NCI-H1048 (cell line): ENCODE measurements at places on chromosomes 4 and X.

- no peak for DNase-seq
These were observed 37.7 kb downstream of the LIMCH1 start for GRCh38 chr4:41575665-41576064.

DNA sequence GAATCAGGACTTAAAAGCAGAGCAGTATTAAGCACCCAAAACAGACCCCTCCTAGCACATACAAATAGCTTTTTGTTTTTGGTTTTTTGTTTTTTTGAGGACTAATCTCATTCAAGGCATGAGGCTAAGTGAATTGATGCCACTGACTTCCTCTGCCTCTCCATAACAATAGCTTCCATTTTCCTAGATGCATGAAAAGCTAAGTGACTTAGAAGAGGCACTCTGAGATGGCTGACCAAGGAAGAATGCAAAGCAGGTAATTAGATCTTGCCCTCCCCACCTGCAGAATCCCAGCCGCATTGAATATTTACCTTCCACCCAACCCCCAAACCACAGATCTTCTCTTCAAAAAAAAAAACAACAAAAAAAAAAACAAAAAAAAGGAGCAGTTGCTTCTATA is 7.4 kb upstream of the KDR start:
- no peak for DNase-seq

DNA sequence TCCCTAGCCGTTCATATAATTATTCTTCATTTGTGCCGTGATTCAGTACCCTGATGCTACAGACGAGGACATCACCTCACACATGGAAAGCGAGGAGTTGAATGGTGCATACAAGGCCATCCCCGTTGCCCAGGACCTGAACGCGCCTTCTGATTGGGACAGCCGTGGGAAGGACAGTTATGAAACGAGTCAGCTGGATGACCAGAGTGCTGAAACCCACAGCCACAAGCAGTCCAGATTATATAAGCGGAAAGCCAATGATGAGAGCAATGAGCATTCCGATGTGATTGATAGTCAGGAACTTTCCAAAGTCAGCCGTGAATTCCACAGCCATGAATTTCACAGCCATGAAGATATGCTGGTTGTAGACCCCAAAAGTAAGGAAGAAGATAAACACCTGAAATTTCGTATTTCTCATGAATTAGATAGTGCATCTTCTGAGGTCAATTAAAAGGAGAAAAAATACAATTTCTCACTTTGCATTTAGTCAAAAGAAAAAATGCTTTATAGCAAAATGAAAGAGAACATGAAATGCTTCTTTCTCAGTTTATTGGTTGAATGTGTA is 7.0 kb downstream of the SPP1 start:
- no peak for DNase-seq

GRCh38 chrX:16953606-16954211 is 7.3 kb downstream of the REPS2 start:
- no peak for DNase-seq

GRCh38 chr4:77802402-77802801 is 16.8 kb downstream of the CNOT6L start:
- no peak for DNase-seq

- DNase-seq: no peak
These were observed 800.2 kb upstream of the FTHL17 start for GRCh38 chrX:31872007-31872406.

DNA sequence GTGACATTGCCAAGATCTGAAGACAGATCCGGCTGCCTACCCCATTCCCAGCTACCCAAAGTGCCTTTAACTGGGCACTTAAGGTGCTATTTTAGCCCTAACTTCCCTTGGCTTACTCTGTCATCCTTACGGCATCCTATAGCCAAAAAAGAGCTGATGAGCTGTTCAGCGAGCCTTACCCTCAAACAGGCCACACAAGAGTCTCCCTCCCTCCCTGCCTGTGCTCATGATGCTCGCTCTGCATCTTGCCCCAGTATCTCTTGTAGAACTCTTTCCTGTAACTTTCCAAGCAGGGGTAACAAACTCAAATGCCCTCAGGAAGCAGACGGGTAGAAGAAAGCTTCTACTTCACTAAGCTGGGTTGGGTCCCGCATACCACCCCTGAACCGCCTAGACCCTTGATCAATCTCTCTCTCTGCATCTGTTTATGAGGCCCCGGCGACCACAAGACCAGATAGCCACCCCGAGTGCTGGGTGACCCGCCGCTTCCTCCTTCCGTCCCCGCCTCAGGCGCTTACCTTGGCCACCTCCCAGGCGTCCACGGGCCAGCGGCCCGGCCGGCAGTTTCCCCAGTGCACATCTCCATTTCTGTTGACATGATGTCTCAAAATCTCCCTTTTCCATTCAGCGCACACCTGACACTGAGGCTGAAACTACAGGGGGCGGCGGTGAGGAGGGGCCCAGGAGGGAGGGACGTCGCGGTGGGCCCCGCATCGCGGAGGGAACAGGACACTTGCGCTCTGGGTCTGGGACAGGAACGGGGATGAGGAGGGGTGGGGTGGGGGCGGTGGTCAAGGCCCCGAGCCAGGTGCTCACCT is 663 bp downstream of the CXorf38 start:
- no peak for DNase-seq

DNA sequence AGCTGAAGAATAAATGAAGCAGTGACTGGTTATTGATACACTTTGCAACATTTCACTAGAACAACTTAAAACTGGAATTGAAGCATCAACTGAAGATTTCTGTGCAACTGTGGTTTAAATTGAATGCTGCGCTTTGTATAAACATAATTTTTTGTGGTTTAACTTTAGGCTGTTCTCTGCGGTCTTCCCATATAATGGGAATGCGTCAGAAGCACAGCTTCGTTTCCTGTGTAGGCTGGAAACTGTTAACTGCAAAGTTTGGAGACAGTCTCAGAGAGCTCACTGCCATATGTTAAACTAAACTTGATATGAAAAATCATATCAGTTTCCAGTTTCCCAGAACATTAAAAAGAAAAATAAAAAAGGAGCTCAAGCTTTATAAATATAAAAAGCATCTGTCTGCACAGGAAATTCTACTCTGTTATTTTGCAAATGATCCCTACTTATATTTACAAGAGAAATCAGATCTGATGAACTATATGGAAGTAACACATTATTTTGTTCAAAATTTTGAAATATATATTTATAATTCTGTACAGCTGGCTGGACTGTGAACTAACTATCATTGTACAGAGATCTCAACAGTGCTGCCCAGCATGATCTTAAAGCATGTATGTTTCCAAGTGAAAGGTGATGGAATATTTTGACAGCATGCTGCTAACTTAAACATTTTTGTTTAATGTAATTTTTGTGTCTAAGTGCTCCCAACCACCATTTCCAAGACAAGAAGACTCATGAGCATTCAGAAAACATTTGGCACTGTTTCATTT is 139.9 kb downstream of the NDST3 start:
- no peak for DNase-seq

GRCh38 chr4:26887143-26887542 is 26.5 kb downstream of the STIM2 start:
- DNase-seq: no peak

- peak; percentile 72 for DNase-seq
These were observed 159.0 kb downstream of the PACRGL start for GRCh38 chr4:20859097-20859781.

GRCh38 chr4:122083989-122084388 is 68.1 kb upstream of the BLTP1 start:
- no peak for DNase-seq

- no peak for DNase-seq
These were observed 195.9 kb downstream of the CPEB2 start for GRCh38 chr4:15198070-15198727.

DNA sequence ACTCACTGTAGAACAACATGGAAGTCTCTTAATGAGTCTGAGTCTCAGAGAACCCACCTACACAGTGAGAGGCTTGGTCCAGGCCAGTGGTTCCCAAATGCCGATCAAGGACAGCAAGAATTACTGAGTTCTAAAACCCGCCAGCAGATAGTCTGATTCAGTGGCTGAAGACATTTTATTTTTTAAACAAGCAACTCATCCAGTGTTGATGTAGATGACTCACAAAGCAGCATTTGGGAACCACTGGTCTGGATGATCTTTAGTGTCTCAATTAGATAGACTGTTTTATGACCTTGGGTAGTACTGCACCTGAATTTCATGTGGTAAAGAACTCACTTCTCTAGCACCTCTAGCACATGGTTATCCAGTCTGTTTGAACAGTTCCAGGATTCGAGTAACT is 193.6 kb downstream of the FBXW7 start:
- DNase-seq: no peak

- DNase-seq: no peak
These were observed 54.7 kb downstream of the CD38 start for GRCh38 chr4:15832523-15833451.

- no peak for DNase-seq
These were observed 44.7 kb upstream of the TMEM154 start for GRCh38 chr4:152724494-152724893.

DNA sequence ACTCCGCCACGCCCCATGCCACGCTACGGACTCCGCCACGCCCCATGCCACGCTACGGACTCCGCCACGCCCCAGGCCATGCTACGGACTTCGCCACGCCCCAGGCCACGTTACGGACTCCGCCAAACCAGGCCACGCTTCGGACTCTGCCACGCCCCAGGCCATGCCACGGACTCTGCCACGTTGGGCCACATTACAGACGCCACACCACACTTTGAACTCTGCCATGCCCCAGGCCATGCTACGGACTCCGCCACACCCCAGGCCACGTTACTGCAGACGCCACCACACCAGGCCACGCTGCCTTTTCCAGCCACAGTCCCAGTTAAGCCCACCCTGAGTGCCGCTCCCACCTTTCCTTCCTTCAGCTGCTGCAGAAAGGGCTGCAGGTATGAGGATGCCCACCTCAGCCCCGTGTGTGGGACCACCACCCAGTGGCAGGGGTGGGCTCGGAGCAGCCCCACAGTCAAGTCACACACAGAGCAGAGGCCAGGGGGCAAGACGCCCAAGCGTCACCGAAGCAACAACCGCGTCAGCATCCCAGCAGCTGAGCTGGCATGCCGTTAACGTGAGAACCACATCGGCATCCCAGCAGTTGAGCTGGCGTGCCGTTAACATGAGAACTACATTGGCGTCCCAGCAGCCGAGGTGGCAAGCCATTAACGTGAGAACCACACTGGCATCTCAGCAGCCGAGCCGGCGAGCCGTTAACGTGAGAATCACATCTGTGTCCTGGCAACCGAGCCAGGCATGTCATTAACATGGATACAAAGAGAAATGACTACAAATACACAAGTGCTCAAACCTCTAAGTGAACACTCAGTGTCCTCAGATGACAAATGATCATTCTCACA is 26.4 kb downstream of the GAK start:
- no peak for DNase-seq

GRCh38 chr4:151324124-151324751 is 1.2 kb downstream of the SH3D19 start:
- no peak for DNase-seq

DNA sequence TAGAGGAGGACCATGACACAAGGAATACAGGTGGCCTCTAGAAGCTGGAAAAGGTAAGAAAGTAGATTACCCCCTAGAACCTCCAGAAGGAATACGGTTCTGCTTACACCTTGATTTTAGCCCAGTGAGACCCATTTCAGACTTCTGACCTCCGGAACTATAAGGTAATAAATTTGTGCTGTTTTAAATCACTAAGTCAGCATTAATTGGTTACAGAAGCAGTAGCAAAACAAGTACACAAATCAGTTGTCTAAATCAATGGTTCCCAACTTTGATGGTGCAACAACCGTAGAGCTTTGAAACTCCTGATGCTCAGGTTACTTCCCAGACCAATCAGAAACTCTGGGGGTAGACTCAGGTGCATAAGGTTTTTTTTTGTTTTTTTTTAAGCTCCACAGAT is 113.6 kb downstream of the RTL9 start:
- DNase-seq: no peak

DNA sequence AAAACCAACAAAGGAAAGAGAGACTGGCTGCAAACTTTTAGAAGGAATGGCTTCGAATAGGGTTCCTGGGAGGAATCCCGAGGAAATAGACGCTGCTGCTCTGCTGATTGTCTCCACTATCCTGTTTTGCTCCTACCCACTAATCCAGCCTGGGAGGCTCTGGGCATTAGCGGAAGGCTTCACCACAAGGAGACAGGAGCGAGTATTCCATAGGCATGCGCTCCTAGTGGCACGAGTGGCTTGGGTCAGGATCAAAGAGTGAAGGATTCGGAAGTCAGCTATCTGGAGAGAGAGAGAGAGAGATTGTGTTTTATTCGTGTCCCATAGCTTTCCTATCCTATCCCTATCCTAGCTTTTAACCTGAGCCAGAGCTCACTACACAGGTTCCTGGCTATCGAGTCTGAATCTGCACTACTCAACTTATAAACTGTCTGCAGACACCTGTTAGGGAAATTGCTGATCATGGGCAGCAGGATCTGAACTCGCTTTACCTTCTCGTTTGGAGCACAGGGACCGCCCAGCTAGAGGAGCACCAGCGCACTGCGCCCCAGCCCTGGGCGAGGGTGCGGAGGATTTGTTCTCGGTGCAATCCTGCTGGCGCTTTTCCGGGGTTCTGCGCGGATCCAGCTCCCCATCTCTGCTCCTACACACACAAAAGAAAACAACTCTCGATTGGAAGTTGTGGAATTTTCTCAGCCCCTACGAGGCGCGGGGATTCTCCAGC is 740 bp upstream of the NPY2R start:
- DNase-seq: no peak

GRCh38 chr4:85081196-85081595 is 114.7 kb upstream of the WDFY3 start:
- DNase-seq: no peak

GRCh38 chr4:113094802-113095201 is 45.3 kb downstream of the ANK2 start:
- DNase-seq: no peak

DNA sequence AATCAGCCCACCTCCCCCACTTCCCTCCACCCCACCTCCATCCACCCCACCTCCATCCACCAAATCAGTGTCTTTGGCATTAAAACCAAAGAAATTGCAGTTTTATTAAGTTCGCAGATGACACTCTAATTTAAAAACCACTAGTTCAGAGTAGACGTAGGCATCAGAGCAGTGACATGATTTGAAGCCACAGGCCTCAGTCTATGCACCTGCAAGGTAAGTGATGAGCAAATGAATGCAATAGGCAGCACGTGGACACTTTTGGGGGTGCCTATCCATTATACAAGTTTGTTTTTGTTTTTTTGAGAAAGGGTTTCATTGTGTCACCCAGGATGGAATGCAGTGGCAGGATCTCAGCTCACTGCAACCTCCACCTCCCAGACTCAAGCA is 88.0 kb upstream of the TRIM2 start:
- DNase-seq: no peak

DNA sequence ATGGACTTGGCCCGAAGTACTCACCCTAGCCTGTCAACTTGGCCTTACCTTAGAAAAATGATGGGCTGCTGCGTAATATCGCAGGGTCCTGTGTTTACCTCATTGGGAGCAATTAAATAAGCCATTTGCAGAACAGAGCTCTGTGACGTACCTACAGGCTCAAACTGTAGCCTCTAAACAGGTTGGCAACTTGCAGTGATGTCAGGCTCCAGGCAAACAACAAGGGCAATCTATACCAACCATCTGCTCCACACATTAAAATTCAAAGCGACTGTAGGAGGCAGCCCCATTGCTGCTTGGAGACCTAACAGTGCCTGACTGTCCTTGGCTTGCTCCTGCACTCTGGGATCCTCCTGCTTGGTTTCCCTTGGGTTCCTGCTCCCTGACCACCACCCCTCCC is 17.2 kb downstream of the VGLL1 start:
- DNase-seq: no peak
